DMS79 treated with DMSO at 0.1 percent for 48 hours (cell line): ENCODE measurements at places on chromosomes 7 and 10.
A peak's percentile ranks its signal among the peaks of the same experiment; 100 is the strongest.

- peak; percentile 3 for DNase-seq
Measured at GRCh38 chr10:7410862-7411670, at the start of gene SFMBT2. Gene SFMBT2, minus strand, starts transcription at chr10:7411034. Its CDS starts 29,136 bp downstream, at chr10:7381898.

DNA sequence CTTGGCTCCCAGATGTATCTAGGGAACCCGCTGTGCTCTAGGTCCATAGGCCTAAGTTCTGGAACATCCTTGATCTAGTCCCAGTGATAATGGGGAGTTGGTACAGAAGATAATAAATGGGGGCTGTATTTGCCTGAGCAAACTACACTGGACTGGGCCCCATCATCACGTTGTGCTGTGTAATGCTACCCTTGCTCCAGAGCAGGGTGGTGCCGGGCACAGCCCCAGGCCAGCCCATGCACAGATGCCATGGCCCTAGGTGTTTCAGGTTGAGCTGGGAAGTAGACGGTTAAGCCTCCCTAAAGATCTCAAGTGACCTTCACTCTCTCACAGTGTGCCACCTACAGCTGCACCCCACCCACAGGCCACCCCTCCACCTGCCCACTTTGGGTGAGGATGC lies 53.2 kb downstream of the STRA8 start:
- DNase-seq = no peak

GRCh38 chr7:71329030-71329660 lies 197.2 kb downstream of the GALNT17 start:
- DNase-seq = no peak

GRCh38 chr10:87846023-87846422 lies 17.3 kb downstream of the KLLN start:
- DNase-seq = no peak

DNA sequence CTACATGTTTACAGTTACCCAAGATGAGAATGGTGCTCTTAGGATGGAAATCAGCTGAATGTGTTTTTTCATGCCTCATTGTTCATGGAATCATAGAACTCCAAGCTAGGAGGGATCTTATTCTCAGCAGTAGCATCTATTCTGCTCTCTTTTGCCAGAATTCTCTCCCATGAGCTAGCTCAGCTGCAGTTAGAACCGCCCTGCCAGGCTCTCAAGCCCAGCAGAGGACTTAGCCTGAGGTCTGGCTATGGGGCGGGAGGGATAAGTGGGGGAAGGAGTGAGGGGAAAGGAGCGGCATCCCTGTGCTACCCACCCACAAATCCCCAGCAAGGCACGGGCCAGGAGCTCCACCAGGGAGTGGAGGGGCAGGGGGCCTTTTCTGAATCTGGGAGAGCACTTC lies 120.7 kb upstream of the PLXNA4 start:
- DNase-seq = no peak

DNA sequence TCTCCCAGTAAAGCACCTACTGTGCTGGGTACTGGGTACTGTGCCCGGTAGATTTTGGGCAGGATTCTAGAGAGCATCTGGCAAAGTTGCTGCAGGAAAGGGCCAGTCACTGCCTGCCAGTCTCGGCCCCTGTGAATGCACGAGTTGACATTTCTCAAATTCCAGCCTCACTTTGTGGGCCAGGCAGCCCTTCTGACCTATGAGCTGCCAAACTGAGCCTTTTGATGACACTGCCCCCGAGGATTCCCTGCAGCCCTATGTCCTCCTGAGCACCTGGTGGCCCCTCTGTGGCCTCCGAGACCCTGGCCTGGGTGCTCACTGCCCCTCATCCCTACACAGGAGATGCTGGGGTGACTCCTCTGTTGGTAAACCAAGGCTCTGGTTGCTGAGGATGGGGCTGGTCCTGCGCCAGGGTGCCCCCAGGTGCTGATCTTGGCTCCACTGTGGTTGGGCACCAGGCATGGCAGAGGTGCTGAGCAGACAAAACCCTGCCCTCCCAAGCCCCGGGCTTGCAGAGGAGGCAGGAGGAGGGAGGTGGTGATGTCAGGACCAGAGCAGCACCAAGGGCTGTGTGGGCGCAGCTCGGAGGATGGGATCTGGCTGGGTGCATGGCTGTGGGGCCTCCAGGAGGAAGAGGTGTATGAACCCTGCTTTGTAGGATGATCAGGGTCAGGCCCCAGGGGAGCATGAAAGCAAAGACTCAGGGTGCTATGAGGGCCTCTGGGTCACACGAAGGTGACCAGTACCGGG lies 16.2 kb downstream of the LHPP start:
- no peak for DNase-seq

DNA sequence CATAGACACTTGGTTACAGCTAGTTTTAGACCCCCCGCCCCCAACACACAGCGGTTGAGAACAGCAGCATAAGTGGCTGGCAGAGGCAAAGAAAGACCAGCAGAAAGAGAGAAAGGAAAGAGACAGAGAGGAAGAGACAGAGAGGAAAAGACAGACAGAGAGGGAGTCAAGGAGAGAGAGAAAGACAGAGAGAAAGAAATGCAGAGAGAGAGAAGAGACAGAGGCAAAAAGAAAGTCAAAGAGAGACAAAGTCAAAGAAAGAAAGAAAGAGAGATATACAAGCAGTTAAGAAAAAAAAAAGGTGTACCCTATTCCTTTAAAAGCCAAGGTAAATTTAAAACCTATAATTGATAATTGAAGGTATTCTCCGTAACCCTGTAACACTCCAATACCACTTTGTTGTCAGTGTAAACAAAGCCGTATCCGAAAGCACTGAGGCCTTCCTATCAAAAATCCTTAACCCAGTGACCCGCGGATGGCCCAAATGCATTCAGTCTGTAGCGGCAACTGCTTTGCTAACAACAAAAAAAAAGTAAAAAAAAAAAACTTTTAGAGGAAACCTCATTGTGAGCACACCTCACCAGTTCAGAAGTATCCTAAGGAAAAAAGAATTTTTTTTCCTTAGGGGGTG lies 11.9 kb upstream of the SLC12A9 start:
- DNase-seq = no peak

DNA sequence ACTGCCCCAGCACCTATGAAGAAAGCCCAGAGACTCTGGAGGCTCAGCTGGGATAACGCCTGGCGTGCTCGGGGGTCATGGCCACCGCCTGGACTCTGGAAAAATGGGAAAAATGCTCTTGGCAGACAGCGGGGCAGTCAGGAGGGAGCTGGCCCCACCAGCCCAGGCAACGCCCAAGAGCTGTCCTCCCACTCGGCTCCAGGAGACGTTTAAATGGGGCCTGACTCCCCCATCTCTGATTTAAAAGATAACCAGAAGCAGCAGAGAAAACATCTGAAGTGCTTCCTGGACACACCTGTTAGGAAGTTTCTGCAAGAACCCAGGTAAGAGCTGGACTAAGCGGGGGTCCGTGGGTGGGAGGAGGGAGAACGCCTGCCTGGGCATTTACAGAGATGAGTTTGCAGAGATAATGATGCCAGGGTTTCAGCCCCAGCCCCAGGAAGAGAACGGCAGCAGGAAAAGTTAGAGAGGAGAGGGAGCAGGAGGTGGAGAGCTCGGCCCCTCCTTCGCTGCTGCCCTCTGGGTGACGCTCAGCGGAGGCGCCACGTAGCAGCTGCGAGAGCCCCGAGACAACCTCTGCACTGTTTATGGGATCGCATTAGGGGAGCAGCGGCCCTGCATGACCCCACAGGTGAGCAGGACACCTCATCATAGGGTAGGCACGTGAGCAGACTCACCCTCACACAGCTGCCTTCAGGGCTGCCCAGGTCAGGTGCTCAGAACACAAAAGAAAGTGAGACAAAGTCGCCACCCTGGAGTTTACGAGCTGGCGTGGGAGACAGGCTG lies 83.5 kb upstream of the INSIG1 start:
- peak; percentile 61 for DNase-seq

DNA sequence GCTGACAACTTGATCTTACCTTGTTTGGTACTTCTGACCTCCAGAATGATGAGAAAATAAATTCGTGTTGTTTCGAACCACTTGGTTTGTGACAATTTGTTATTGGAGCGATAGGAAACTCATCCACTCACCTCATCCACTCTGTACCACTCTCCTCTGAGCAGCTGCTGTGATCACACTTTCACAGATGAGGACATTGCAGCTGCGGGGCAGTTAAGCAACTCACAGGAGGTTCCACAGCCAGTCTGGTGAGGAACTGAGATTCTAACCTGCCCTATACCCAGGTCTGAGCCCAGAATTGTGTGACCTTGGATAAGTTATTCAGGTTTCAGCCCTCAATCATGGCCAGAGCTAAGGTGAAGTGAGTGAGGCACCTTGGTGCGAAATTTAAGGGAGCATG lies 35.2 kb downstream of the BTBD16 start:
- DNase-seq = no peak

DNA sequence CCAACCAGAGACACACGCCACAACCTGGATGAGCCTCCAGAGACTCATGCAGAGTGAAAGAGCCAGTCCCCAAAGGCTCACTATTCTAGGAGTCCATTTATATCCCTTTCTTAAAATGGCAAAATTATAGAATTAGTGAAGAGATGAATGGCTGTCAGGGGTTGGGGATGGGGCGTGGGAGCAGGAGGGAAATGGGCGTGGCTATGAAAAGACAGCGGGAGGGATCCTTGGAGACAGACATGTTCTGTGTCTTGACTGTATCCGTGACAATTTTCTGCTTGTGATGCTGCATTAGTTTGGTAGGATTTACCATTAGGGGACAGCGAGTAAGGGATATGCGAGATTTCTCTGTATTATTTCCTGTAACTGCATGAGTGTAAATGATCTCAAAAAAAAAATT lies 33.0 kb downstream of the FAM53B start:
- no peak for DNase-seq
